ENCODE measurements at places on chromosomes 7 and 10.

- no peak for DNase-seq
Measured at GRCh38 chr7:40498924-40499510, 364.2 kb downstream of the SUGCT start.

GRCh38 chr7:30062587-30062986 lies 34.4 kb downstream of the PLEKHA8 start:
- peak; percentile 67 for DNase-seq

- DNase-seq, result no peak
Measured at GRCh38 chr7:156772725-156773124, 120.3 kb downstream of the LMBR1 start.

- DNase-seq, result no peak
Measured at GRCh38 chr10:6470894-6471618, 109.0 kb downstream of the PRKCQ start.

DNA sequence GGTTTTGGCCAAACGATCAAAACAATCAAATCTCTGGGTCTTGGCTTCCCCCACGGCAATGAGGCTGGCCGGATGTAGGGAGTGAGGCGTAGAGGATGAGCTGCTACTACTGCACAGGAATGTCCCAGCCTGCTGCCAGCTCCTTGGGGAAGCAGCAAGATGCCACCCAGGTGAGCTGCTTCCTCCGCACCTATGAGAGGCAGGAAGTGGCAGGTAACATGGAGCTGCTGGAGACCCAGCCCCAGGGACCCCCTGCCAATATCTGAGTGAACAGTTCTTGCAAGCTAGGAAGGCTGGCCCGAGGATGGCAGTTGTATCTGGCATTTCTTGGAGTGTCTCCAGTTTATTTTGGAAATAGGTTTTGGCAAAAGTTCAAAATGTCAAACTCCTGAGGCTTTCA lies 413.5 kb downstream of the DNAJB6 start:
- DNase-seq, result no peak

DNA sequence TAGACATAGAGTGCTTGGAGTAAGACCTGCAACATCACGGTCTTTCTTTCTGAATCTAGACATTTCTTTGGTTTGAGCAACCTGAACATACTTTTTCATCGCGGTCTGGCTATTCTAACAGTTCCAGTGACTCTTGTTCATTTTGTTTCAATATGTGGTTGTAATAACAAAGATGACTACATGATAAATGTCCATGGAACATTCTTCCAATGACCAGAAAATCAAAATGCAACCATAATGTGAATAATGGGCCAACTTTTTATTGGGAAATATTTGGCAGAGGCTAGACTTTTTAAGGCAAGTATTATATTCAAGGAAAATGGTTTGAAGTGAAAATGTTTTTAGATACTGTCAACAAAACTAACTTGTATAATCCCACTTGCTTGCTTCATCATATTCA lies 282.5 kb downstream of the INHBA start:
- no peak for DNase-seq

- no peak for DNase-seq
Measured at GRCh38 chr10:110615057-110615747, 28.9 kb upstream of the RBM20 start.

GRCh38 chr7:29337546-29338116 lies 143.1 kb downstream of the CHN2 start:
- DNase-seq, result no peak

- DNase-seq, result peak; percentile 43
Measured at GRCh38 chr10:24793648-24794379, 70.1 kb upstream of the ARHGAP21 start.

DNA sequence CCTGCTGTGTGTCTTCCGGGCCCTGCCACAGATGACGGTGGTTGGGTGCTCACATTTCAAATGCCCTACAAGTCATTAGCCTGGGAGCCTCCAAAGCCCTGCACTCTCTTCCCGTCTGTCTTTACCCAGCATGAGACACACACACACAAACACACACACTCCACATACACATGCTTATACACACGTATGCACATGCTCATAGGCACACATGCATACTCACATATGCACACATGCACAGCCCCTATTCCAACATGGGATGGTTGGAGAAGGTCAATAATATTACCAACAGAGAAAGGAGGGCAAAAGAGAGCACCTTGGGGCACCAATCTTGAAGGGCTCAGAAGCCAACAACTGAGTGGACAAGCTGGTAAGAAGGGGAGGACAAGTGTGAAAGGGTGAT lies 19.0 kb downstream of the SUN3 start:
- DNase-seq, result no peak

DNA sequence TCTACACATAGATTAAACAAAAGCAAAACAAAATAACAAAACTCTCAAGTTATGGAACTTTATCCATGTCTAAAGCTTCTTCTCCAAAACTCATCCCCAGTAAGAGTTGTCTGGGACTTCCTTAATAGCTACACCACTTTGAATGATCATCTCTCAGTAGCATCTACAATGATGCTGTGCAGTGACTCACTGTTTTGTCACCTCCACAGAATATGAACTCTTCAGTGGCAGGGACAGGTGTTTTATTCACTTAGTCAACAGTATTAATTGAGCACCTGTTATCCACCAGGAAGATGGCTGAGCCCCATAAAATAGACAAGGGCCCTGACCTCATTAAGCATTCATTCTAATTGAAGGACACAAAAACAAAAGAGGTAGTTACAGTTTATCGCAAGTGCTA lies 350.7 kb downstream of the ELMO1 start:
- DNase-seq, result no peak

DNA sequence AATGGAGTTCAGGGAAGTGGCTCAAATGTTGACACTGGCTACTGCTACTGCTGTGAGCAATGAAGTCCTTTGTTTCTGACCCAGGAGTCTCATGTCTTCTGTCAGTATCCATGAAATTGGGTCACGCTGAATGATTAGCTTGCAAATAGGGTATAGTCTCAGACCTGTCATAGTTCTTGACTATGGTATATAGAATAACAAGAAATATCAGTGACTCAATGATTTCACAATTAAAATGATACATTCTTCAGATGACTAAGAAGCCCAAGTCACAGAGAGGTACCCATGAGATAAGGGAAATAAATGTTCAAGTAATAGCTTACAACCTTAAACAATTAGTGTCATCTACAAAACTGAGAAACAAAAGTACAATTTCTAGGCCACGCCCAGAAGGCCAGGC lies 89.3 kb downstream of the LYZL2 start:
- peak; percentile 54 for DNase-seq

GRCh38 chr10:103901299-103901698 lies 16.7 kb downstream of the STN1 start:
- no peak for DNase-seq

DNA sequence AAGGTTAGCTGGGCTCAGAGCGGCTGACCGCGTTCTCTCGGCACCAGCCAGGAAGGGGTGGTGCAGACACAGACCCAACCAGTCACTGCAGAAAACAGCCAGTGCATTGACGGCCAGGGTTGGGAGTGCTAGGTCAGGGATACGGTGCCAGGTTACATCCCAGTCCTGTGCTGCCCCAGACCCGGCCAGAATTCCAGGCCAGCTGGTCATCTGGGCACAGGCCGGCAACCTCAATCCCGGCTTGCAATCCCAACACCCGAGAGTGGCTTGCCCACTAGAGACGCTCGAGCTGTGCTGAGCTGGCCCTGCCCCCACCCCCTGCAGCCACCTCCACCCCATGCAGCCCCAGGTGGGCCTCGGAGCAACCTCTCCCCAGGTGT lies 3.8 kb downstream of the PRAP1 start:
- DNase-seq, result no peak

GRCh38 chr7:55272328-55272727 lies 92.8 kb upstream of the LANCL2 start:
- DNase-seq, result no peak

DNA sequence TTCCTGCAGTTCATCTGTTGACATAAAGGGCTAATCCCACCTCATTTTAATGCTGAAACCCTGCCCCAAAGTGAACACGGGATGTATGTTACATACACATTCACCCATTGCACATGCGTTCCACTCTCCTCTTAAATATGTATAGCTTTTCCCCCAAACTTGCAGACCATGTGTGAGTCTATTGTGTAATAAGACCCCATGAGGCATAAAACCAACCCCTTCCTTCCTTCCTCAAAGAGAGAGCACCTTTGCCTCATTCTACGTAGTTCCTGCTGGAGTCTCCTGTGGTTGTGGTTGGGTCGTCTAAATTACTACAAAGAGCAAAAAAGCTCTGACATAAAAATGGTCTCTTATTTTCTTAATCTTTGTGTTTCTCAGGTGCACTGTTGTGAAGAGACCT lies 345.7 kb upstream of the KLF6 start:
- no peak for DNase-seq

DNA sequence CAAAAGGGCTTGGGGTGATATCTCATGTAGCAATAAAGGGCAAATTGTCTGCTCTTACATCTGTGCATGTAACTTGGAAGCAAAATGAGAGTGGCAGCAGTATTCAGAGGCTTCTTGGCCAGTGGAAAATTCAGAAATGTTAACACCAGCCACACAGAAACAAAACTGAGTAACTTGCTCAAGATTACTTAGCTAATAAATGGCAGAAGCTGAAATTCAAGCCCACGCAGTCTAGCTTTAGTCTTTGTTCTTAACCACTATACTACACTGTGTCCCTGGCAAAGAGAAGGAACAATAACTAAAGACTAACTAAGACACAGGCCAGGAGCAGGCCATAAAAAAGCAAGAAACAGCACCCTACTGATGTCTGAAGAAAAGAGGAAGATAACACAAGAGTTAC lies 185.9 kb upstream of the ASAH2 start:
- DNase-seq, result no peak

DNA sequence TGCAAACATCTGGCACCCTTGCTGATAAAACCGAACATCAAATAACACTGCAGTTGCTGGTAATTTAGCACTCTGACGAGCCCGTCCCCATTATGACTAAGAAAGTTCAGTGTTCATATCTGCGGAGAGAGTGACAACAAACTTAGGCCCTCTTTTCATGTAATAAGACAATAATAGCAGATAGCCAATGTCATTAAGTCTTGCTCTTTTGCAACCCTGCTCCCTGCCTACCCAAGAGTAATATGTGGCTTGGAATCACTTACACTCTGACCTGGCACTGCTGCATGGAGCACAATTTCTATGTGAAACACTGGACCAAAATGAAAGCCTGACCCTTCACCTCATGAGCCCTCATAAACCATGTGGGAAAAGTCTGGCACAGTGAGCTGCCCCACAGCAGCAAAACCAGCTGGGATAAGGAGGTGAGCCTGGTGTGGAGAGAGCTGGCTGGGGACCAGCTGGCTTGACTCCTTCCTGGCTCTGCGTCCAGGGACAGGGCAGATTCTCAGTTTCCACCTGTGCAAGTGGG lies 86.5 kb downstream of the HIPK2 start:
- no peak for DNase-seq

GRCh38 chr10:120689777-120690529 lies 161.2 kb upstream of the WDR11 start:
- DNase-seq, result no peak

DNA sequence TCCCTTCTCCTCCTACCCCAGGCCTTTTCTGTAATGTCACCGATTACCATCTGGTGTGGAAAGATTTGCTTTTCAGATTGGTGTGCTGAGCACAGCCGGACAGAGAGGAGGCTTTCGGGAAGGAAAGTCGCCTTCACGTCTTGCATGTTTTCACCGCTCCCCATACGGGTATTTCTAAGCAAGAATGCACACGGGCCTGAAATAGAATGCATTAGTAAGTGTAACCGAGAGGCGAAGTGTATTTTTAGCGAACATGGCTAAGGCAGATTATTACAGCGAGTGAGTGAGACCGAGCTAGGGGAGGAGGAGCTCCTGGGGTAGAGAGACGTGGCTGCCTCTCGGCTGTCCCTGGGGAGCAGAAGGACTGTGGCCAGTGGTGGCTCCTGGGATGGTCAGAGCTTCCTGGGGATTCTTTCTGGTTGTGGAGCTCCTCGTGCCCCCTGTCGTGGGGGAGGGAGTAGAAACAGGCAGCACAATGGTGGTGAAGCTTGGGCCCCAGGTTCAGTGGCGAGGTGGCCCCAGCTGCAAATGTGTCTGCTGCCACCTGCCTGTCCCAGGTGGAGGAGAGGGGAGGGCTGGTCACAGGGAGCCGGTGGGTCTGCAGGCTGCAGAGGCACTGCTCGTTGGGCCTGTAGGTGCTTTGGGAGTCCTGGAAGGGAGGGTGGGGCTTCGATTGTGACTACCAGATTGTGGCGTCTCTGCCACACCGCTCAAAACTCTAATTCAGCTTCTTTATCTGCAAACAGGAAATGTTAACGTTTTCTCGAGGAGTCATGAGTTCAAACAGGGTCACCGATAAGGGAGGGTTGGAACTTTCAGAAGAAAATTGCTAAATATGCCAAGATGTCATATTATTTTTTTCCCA lies 135.8 kb downstream of the CAMK1D start:
- no peak for DNase-seq

GRCh38 chr7:130150587-130150986 lies 54.6 kb downstream of the TMEM209 start:
- no peak for DNase-seq

GRCh38 chr10:18368682-18369081 lies 228.5 kb downstream of the CACNB2 start:
- peak; percentile 65 for DNase-seq

Measured in HCEC 1CT (cell line).